ENCODE measurements at places on chromosomes 11 and 22. TPM values are rescaled to one million over a fixed set of nuclear protein-coding genes. Genes with fewer than 3 reads are reported as not detected.
A peak's percentile ranks its signal among the peaks of the same experiment; 100 is the strongest.

DNA sequence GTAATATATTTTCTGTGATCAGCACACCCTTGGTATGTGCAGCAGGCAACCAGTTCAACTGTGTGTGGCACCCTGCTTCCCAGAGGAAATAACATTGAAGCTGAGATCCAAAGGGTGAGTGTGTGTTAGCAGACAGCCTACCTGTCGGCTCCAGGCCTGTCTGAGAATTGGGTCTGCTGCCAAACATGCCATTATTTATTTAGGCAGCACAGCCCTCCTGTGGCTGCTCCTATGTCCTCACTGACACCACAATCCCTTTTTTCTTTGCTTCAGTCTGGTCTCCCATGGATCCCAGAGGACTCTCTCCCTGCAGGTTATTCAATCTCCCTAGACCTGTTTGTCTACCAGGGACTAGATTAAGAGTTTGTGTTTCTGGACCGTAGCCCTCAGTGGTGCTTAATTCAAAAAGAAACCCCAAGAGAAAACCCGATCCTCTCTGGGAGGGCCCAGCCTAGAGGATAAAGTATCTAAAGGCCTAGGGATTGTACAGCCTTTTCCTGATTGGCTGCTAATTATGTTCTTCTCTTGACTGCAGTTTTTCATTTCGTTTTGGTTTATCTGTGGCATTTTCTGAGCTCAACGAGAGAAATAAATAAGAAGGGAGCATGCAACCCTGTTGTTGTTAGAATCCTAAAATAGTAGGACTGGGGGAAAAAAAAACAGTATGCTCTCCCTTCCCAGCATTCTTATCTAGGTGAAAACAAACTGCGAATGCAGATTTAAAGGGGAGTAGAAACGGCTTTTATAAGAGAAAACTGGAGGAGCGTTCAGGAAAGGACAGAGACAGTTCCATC lies 24.1 kb downstream of the KCNE3 start:
- peak; percentile 23 for DNase-seq
- H3K4me3 ChIP-seq: peak overlapping the region; percentile 38
- no peaks in the 10 kb centered on the region for H3K36me3 ChIP-seq
- no peak overlapping the region for H3K27ac ChIP-seq

- no peaks in the 10 kb centered on the region for H3K36me3 ChIP-seq
- no peak for DNase-seq
- no peak overlapping the region for H3K4me3 ChIP-seq
- no peaks in the 10 kb centered on the region for H3K4me1 ChIP-seq
- no peaks in the 10 kb centered on the region for H3K27me3 ChIP-seq
Measured at GRCh38 chr22:32339190-32340012, 18.3 kb upstream of the RFPL3 start.

DNA sequence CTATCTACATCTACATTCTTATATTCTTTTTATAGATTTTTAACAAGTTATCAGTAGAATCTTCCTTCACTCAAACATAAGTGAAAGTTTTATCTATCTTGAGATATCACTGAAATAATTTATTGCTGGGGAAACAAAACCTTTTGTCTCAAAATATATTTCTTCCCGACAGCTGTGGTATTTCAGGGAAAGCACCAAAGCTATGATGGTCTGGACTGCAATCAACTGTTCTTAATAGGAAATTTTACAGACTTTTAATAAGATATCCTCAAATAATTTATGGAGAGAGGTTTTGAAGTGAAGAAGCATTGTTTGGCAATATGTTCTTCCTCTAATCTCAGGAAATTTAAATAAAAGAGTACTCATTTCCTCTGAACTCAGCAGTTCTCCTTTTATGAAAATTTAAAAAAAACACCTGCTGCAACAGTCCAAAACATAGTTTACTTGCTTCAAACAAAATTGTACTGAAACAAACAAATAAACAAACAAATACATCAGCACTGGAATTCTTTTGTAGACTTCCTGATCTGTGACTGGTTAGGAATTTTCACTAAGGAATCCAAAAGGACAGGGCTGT lies 33.9 kb upstream of the EIF3M start:
- no peak overlapping the region for H3K27ac ChIP-seq
- H3K27me3 ChIP-seq: no peaks in the 10 kb centered on the region
- H3K36me3 ChIP-seq: no peaks in the 10 kb centered on the region
- no peak for DNase-seq

DNA sequence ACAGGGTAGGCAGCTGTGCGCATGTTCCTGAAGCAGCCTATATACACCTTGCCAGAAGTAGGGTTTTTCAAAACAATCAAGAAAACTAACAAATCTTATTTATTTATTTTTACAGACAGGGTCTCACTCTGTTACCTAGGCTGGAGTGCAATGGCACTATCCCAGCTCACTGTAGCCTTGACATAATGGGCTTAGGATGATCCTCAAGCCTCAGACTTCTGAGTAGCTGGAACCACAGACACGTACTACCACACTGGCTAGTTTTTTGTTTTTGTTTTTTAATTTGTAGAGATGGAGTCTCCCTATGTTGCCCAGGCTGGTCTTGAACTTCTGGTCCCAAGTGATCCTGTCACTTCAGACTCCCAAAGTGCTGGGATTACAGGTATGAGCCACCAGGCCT lies 25.7 kb downstream of the CLTCL1 start:
- DNase-seq: no peak
- H3K27me3 ChIP-seq: no peaks in the 10 kb centered on the region
- no peak overlapping the region for H3K4me3 ChIP-seq
- no peak overlapping the region for H3K27ac ChIP-seq

TMEM191B gene
- not detected for total RNA-seq

WNT11 gene
- 27.5 TPM for total RNA-seq

USH1C gene
- 0.35 TPM for total RNA-seq

Data from SJCRH30 (cell line).